ENCODE measurements at places on chromosomes 16 and 17.

DNA sequence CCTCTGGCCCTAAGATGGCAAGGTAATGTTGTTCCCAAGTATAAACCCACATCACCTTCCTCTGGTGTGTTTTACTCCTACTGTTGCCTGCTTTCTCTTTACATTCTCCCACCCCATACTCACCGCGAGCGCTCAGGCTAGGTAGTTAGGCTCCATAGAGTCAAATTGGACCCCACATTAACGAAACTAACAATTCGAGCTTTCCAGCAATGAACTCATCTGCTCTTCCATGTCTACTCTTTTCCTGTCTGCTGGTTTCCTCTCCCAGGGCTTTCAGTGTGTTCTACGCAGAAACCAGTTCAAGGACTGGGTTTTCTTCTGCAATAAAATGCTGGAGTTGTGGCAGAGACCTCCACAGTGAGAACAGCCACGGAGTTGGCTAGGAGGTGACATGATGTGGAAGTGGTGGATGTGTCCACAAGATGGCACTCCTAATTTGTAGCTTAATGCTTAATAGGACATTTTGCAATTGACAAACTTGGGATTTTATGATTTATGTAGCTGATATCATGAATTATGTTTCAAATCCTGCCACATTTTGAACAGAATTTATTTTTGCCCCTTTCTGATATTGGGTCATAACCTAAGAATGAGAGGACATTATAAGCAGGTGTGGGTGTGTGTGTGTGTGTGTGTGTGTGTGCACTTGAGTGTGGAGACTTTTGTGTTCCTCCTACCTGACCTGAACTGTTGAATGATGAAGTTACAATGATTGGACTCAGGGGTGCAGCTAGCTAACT lies 2.2 kb upstream of the UQCRC2 start:
- DNase-seq: no peak

DNA sequence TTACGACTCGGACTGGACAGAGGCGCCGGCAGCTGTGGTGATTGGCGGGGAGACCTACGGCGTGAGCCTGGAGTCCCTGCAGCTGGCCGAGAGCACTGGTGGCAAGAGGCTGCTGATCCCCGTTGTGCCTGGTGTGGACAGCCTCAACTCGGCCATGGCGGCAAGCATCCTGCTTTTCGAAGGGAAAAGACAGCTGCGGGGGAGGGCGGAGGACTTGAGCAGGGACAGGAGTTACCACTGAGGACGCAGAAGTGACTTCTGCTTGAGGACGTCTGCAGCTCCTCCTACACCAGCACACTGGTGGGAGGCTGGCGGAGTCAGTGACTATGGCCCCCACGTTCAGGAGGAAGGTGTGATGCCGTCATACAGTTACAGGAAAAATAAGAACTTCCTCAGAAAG lies 9.7 kb downstream of the MRM3 start:
- DNase-seq: no peak

DNA sequence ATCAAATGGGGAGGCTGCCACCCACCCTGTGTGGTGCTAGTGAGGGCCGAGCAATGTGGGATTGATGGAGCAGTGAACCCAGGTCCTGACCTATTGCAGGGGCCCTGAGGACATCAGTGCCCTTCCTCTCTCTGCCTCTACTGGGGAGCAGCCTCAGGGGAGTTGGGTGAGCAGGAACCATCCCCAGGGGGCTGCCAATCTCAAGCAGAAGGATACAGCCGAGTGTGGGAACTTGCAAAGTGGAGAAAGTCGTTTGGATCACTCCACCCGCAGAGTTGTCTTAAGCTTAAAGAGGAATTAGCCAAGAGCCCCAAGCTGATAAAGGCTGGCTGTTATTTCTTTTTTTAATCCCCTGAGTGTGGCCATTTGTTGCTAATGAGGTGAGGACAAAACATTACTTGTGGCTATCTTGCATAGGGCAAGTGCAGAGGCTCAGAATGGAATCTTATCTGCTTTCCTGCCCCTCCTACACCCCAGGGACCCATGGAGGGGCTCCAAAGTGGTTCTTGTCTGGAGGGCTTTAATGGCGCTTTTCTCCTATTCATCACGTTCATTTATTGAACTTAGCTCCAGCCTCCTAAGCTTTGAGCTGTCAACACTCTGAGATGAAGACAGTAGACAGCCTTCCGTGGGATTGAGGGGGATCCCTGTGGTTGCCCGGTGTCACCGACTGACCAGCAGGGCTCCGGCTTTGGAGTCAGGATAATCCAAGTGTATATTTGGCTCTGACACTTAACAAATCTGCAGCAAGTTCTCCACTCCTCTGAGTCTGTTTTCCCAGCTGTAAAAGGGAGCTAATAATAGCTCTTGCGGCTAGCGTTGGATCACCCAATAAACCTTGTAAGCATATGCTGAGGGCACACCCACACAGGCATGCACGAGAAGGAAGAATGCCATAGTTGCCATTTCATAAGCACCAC lies 45.1 kb downstream of the MYH11 start:
- DNase-seq: no peak

GRCh38 chr17:16477255-16477654 lies 14.7 kb downstream of the LRRC75A start:
- peak; percentile 53 for DNase-seq

DNA sequence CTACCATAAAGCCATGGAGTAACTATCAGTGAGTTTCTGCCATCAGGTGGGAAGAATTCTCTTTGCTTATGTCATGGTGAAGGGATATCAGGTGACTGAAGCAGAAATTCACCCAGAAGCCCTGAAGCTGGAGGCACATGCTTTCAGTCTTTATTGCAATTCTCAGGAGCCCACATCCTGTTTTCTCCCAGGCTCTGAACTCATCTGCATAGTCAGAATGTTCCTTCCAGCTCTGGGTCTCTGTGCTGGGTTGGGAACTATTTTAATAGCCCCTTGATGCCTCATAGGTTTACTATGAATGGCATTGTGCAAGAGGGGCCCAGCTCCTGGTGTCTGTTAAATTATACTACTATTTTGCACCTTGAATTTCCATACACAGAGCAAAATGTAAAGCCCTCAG lies 198.4 kb upstream of the SOX9 start:
- no peak for DNase-seq

DNA sequence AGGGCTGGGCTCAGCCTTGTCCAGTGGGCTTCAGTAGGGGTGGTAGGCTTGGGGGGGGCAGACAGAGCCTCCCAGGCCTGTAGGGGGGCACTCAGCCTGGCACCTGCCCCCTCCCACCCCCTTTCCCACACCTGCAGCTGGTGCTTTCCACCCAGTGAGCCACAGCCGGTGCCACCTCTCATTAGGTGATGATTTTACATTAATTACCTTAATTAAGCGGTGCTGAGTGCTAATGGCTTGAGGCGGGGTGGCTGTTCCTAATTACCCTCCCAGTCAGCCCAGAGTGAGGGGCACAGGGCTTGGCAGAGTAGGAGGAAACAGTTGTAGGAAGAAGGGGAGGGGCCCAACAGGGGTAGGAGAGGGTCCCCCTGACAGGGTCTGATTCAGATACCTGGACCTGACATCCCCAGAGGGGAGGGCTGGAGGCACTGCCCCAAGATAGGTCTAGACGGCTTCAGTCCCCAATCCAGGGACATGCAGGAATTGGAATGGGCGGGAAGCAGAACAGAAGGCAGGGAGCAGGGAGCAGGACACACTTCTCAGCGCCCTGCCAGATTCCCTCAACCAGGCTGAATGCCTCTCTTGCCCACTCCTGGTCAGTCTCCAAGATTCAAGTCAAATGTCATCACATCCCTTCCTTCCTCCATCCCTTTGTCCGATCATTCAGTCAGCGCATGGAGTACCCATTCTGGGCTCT lies 26.5 kb upstream of the PHF12 start:
- DNase-seq: no peak
